ENCODE measurements at places on chromosomes 7 and 10.

- no peak for DNase-seq
- H3K27me3 ChIP-seq: no peaks in the 10 kb centered on the region
- H3K36me3 ChIP-seq: no peaks in the 10 kb centered on the region
- no peak overlapping the region for H3K27ac ChIP-seq
- peaks cover 17% of the 10 kb centered on the region for H3K4me1 ChIP-seq
- H3K4me3 ChIP-seq: no peak overlapping the region
These were observed 147.8 kb downstream of the MAD1L1 start for GRCh38 chr7:2084781-2085505.

DNA sequence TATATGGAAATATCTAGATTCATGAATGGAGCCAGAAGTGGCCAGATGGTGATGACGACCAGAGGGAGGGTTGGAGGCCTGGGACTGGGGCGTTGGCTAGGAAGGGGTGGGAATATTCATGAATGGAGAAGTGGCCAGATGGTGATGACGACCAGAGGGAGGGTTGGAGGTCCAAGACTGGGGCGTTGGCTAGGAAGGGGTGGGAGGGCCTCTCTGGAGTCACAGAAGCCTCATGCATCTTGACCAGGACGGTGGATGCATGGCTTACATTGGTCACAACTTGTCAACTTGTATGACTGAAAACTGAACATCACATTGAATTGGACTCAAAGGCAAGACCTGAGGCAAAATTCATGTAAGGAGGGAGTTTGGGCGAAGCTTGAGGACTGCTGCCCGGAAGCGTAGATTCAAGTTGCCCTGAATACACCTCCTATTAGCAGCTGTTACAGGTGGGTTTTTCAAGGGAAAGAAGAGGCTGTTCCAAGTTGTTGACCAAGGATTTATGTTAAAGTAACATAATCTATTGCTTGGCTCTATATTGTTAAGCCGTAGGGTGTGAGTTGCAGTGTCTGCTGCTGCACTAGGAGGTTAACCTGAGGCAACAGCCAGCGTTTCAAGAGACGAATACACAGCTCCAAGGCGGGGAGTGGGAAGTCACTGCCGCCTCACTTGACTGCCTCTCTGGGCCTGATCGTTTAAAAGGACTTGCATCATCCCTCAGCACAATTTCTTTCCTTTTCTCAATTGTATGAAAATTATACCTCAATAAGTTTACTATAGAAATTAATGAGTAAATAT, 55.1 kb upstream of the FAM20C start:
- no peak overlapping the region for H3K4me3 ChIP-seq
- peaks cover 8% of the 10 kb centered on the region for H3K4me1 ChIP-seq
- H3K27me3 ChIP-seq: no peaks in the 10 kb centered on the region
- H3K27ac ChIP-seq: no peak overlapping the region

- no peak overlapping the region for H3K4me3 ChIP-seq
- no peak overlapping the region for H3K27ac ChIP-seq
These were observed 130.0 kb upstream of the LRRTM3 start for GRCh38 chr10:66795866-66796265.

DNA sequence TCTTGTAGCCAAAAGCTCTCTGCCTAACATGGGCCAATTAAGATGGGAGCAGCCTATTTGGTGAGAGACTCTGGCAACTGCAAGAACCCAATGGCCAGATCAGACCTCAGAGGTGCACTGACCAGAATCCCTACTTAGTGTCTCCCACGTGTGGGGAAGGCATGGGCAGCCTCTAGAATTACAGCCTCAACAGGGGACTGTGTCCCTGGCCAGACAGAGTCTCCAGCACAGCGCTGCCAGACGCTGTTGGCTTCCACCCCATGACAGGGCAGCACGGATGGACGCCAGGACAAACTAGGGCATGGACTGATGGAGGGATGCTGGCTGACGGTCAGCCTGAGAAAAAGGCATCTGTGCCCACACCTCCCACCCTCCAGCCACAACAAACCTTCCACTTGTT, 729.3 kb upstream of the AUTS2 start:
- DNase-seq: no peak
- H3K27me3 ChIP-seq: peaks cover 10% of the 10 kb centered on the region
- no peak overlapping the region for H3K4me3 ChIP-seq

DNA sequence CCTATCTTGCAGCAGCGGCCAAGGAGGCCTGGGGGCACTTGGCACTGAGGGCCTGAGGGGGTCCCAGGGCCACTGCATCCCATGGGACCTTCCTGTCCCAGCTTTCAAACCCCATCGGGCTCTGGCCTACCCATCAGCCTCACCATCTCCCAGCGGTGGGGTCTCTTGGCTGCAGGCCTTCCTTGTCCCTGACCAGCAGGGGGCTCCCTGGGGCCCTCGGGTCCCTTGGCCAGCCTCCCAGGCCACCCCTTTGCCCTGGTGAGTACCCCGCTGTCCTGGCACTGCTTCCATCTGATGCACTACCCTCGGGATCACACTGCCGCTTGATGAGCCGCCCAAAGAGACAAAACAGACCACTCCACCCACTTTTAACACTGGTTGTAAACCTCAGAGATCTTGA, 43.5 kb downstream of the YKT6 start:
- H3K27ac ChIP-seq: no peak overlapping the region
- H3K4me1 ChIP-seq: no peaks in the 10 kb centered on the region
- H3K27me3 ChIP-seq: no peaks in the 10 kb centered on the region
- no peak overlapping the region for H3K4me3 ChIP-seq
- DNase-seq: peak; percentile 68
